ENCODE measurements at places on chromosomes 12 and 14.

DNA sequence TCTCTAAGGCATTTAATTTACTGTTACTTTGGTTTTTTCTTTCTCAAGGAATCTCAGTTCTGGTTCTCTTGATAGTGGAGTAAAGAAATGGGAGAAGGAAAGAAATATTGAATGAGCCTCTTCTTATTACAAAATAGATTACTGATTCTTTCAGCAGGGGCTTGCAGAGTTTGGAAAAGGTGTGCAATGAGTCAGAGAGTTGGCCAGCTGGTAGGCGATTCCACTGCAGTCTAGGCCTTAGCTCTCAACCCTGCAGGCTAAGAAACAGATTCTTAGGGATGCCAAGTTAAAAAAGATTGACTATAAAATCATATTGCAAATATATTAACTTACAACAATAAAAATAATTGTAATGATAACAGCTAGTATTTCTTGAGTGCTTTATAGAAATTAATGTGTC is 25.8 kb downstream of the NR1H4 start:
- no peak for DNase-seq

DNA sequence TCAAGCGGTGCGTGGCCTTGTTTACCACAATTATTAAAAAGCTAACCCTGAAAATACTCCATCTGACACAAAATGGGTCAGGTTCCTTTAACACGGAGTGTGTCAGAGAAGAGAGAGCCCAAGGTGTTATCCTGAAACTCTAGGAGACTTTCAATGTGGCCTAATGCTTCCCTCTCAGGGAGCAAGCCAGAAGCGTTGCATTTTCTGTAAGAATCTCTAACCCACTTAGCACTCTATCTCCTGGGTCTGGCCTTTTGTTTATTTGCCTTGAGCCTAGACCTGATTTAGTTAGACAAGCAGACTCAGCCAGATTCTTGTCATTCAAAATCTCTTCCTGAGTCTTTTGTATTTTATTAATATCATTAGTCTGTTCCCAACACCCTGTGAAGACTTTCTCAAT is 184.0 kb upstream of the SYT1 start:
- DNase-seq: no peak

GRCh38 chr12:110726708-110727369 is 15.9 kb downstream of the PPP1CC start:
- no peak for DNase-seq

DNA sequence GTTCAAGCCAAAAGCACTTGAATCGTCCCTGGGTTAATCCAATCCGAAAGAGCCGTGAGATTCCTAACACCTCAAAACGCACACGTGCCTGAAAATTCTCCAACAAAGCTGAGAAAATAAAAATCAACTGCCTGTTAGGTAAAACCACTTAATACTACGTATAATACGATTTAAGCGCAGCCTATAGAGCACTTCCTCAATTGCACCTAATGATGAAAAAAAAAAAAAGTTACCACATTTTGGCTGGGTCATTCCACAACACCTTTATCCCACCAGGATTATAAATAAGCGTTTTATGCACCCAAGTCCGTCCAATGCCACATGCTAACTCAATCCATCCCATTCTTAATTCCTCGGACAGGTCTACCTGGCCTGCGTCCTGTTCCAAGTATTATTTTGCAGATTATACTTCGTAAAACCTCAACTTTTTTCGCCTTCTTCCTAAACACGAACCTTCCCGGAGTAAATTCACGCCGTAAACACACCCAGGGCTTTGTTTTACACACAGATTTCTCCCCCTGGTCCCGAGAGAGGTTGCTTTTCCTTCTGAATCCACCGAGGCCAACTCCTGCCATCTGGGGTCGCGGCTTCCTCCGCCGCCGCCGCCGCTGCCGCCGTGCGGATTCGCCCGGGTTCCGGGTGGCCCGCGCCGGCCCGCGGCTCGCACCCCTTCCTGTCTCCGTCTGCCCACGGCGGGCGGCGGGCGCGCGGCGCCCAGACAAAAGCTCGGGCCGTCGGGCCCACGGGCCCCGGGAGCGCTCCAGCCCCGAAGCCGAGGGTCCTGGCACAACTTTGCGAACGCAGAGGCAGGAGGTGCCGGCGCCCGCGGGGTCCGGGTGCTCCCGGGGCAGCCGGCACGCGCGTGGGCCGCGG is 66.2 kb downstream of the RNF34 start:
- DNase-seq: no peak

- no peak for DNase-seq
These were observed 37.1 kb downstream of the FUT8 start for GRCh38 chr14:65449647-65450046.

GRCh38 chr14:24426150-24426911 is 3.1 kb downstream of the CBLN3 start:
- DNase-seq: no peak

- DNase-seq: peak; percentile 76
These were observed 172.8 kb downstream of the KTN1 start for GRCh38 chr14:55752580-55753390.

DNA sequence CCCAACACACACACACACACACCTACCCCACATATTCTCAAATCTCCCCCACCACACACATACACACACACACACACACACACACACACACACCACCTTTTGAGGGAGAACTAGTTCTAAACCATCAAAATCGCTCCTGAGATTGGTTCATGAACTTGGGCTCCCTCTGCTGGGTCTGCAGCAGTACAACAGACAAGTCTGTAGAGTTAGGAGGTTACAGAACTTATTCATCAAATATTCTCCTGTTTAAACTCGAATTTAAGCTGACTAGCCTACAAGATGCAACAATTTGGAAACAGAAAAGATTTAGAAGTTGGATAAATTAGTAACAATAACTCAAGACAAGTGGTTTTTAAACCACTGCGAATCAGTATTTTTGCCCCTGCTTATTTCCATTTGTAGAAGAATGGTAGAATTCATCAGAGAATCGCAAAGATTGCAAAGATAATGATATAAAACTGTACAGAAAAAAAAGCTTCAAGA is 136.4 kb upstream of the USP15 start:
- DNase-seq: peak; percentile 63

DNA sequence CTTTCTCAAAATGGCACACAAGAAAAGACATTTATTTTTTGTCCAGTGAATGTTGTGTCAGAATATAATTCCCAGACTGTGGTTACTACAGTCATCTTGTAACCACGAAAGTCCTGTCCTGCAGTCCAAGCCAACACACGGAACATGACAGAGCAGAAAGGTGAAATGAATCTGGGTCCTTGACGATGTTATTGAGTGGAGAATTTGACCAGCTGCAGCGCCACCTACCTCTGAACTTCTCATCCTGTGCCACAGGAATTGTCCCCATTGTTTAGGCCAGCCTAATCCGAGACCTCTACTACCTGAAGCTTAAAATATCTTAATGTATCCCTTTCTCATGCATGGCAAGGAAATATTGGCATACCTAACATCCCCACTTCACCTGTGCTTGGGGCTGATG is 64.1 kb upstream of the OTX2 start:
- no peak for DNase-seq

DNA sequence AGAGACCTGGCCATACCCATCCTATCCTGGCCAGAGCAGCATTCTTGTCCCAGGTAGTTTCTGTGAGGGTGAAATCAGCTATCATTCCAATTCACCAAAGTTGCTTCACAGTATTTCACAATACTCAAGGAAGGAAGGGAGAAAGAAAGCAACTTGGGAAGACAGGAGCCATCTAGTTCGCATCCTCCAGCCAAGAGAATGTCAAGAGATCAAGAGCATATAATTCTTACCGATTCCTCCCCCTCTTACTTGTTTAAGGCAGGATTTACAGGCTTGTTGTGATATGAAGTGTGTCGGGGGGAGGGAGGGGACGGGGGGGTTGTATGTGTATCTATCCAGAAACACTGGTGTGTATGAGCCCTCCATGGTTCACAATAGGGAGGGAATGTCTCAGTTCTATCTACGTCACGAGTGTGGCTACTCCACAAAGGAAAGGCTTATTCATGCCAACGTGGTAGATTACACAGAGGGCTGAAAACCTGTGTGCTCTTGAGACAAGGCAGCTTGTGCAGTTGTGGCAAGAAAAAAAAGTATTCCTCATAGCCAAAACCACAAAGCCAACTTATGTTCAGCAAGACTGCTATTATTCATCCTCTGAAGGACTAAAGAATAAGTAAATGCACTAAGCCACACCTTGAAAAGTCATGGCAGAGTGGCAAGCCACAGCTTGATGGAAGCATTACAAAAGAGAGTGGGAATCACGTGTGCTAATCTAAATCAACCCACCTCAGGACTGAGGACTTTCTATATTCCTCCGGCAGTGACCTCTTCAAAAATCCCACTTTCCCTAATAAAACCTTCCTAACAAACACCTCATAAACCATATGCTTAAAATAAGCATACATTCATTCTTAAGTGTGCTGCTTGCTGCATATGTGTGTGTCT is 35.0 kb downstream of the CORO1C start:
- peak; percentile 100 for DNase-seq

DNA sequence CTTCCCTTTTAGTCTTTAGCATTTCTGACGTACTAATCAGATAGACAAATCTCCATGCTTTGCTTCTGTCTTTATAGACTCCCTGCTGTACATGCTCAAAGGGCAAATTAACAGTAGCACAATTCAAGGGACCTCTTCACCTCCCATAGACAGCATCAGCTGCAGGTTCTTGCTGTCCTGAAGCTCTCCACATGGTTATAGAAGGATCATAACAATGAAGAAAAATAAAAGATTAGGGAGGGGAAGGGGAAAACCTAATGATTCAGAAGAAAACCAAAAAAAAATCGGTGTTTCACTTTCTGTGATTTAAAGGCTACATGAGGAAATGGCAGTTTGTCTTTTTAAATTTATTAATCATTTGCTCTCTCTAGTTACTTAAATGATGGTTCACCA is 155.5 kb downstream of the PTCSC3 start:
- DNase-seq: no peak

GRCh38 chr14:98138666-98139065 is 1133.3 kb downstream of the BCL11B start:
- peak; percentile 2 for DNase-seq

- DNase-seq: no peak
These were observed 7.0 kb downstream of the ANKRD9 start for GRCh38 chr14:102502571-102502970.

GRCh38 chr12:49233842-49234526 is 30.9 kb upstream of the TUBA1C start:
- no peak for DNase-seq

- no peak for DNase-seq
These were observed 267.9 kb downstream of the TMEM132C start for GRCh38 chr12:128534906-128535305.

- DNase-seq: no peak
These were observed 18.6 kb downstream of the PELI2 start for GRCh38 chr14:56136571-56137452.

All from fibroblast of lung (primary cell).